ENCODE measurements at places on chromosomes 2 and 18.

DNA sequence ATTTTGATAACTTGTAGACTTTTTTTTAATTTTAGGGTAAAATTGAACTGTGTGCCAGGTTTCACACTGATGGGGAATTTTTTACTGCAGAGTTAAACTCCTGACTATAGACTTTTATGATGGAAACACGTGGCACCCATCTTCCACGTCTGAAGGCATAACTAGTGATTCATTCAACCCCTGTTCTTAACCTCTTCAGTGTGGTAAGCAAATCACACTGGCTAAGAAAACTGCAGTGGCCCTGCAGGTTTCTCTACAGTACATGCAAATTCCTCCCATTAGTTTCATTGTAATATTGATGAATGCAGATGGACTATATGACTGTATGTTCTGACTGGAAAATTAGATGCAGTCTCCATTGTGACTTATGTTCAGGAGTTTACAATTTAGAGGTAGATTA, 47.2 kb downstream of the SMAD4 start:
- DNase-seq: peak; percentile 28

- DNase-seq: no peak
These were observed 73.8 kb downstream of the SPTBN1 start for GRCh38 chr2:54529935-54530334.

GRCh38 chr2:191176801-191177438, 26.1 kb upstream of the STAT4 start:
- no peak for DNase-seq

DNA sequence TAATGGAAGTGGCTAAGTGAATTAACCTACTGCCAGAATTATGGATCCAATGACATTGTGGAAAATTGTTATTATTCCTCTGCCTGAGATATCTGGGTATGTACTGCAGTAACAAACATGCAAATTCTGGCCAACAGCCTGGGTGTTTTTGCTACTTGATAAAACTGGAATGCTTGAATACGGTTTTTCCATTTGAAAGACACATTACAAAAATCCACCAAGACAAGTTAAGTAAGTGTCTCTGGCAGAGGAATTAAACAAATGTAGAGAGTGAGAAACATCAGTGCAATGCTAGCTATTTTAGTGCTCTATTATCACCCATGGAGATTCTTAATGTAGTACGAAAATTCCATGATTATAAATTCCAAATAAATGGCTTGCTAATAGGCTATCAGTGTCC, 312.4 kb upstream of the MEIS1 start:
- DNase-seq: no peak

DNA sequence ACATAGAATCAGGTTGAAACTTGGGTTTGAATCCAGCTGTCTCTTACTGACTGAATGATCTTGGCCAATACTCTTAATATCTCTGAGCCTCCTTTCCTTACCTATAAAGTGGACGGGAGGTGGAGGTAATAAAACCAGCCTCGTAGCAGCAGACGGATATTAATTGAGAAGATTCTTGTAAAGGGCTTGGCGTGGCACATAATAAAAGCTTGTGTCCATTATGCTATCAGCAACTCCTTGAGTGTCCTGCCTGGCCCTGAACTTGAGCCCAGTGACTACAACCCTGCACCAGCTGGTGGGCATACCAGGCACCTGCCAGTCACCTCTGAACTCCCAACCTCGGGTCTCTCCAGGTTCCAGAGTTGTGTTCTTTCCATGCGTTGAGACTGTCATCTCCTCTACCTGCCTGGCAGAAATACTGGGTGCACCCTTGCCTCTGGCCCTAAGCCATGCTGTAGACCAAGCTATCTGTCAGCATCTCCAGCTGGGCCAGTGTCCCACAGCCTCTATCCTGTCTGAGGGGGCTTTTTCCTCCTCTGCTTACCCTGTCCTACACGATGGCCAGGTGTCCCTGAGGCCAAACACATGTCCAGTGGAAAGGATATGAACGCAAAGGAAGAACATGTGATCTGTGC, 9.7 kb downstream of the CAPN13 start:
- DNase-seq: no peak

- DNase-seq: no peak
These were observed 21.1 kb upstream of the TMEM163 start for GRCh38 chr2:134739879-134740301.

- no peak for DNase-seq
These were observed 27.1 kb upstream of the FZD5 start for GRCh38 chr2:207796585-207797350.

DNA sequence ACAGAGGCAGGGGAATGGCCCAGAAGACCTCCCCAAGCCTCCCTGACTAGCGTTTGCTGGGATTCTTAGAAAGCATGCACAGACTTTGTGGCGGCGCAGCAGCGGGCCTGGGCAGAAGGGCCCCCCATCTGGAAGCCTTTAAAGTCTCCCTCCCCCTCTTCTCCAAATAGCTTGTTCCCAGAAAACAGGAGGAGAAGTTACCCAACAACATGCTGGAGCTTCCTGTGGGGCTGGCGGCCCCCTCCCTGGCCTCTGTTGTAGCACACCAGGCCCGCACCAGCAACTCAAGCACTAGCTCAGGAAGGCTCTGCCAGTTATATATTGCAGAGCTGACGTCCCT, 334.8 kb downstream of the DYSF start:
- peak; percentile 39 for DNase-seq

DNA sequence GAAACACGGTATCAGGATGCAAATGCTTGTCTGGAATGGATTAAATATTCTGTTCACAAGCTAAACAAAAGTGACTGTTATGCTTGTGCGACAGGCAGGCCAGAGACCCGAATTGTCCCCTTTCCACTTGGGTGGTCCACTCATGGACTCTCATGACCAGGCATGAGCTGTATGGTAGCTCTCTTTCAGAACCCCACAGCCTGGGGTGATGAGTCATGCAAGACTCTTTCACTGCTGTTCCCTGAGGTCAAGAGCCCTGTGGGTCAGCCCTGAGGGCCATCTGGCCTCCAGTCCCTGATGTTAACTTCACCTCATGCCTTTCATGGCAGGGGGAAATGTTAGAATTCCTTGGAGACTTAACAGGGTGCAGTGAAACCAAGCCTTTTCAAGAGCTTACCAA, 13.7 kb upstream of the SAP130 start:
- DNase-seq: no peak

- no peak for DNase-seq
These were observed 55.3 kb downstream of the TWIST2 start for GRCh38 chr2:238903141-238903540.

GRCh38 chr2:184370954-184371353, 227.4 kb upstream of the ZNF804A start:
- no peak for DNase-seq

GRCh38 chr18:21163647-21164547, 52.3 kb upstream of the ROCK1 start:
- peak; percentile 78 for DNase-seq

DNA sequence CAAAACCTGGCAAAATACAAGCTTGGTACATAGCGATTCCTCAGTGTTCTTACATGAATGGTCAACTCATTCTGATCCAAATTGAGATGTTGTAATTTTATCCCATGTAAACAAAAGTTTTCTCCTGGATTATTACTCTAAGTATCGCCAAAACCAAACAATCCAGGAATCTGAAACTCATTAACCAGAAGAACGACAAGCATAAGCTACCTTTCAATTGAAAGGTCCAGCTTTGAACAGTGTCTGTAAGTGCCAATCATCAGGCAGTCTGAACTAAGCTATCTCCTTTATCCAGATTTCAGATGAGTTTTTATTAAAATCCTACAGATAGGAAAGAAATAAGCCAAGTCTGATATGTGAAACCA, 2.4 kb downstream of the MEX3C start:
- no peak for DNase-seq

DNA sequence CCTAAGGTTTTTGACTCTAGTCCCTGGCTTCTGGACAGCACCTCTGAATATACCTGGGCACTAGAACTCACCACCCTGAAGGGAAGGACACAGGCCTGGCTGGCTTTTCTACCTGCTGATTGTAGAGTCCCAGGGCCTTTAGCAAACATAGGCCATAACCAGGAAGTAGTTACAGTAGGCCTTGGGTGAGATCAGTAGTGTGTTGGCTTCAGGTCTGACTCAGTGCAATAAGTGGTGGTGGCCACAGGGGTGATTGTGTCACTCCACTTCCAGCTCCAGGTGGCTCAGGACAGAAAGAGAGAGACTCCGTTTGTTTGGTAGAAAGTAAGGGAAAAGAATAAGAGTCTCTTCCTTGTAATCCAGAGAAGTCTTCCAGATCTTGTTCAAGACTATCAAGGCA, 101.7 kb upstream of the LGALSL start:
- no peak for DNase-seq

- DNase-seq: no peak
These were observed 85.9 kb downstream of the MTCL1 start for GRCh38 chr18:8791171-8791651.

DNA sequence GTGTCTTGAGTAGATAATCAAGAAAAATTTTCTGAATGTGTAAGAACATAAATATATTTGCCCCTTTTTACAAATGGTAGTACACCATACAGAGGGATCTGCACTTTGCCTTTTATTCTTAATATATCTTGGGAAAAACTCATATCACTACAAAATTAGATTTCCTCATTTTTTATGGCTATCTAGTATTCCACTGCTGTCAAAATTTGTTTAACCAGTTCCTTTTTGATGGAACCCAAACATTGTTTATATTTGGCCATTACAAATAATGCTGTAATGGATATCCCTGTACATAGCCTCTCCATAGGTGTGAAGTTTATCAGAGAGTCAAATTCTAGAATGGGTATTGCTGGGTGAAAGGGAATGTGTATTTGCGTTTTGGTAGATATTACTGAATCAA, 243.1 kb downstream of the AGPS start:
- DNase-seq: no peak

DNA sequence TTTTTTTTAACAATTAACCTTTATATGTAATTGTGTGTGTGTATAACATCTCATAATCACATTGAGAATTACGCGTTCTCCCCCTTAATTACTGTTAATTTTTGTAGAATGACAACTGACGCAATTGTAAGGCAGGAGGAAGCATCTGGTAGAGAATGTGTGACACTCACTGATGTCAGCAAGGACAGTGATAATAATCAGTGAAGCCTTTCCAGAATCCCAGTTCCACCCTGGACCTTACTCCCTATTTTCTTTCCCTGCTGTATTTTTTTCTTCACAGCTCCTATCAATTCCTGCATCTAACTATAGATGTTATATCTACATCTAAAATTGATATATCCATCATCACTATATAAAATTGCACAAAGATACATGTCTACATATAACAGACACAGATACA, 16.1 kb upstream of the STRN start:
- no peak for DNase-seq

- DNase-seq: no peak
These were observed 33.9 kb upstream of the INHBB start for GRCh38 chr2:120312076-120312475.

DNA sequence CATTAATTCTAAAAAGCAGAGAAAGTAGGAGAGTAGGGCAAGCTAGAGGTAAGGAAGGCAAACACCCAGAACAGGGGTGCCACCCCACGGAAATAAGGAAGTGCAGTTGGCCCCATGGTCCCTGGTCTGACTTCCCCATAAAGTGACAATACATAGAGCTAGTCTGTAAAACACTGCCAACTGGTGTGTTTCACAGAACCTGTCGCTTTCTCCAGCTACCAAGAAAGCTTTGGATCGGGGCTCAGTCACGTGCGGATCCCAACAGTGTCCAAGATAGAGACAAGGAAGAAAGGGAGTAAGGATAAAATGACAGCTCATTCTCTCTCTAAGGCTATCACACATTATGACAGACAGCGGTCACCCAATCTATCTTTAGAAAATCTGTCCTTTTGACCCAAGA, 36.4 kb downstream of the TBC1D8 start:
- DNase-seq: no peak
